Aorta (tissue), 5 donors: ENCODE measurements at places on chromosomes 12 and 14. TPM values are rescaled to one million over a fixed set of nuclear protein-coding genes. Genes with fewer than 3 reads are reported as not detected.

- DNase-seq = no peak
Measured at GRCh38 chr12:124213666-124214347, 81.1 kb upstream of the RFLNA start.

DNA sequence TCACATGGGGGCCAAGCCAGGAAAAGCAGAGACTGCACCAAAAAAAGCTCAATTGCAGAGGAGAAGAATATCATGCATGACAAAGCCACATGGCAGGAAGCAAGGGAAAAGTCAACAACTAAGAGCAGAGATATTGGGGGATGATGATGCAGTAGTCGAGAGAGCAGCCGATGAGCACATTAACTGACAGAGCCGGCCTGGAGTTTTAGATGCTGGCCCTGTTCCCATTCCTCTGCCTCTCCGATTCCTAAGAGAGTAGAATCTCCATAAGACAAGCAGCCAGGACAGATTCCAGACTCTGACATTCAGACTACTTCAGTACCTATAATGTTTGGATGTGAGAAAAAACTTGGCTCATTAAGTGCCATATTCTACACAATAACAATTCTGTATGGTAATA, 155.9 kb downstream of the KCNH5 start:
- DNase-seq = no peak

- DNase-seq = peak; percentile 53
Measured at GRCh38 chr14:70822530-70823185, 13.3 kb upstream of the MAP3K9 start.

DNA sequence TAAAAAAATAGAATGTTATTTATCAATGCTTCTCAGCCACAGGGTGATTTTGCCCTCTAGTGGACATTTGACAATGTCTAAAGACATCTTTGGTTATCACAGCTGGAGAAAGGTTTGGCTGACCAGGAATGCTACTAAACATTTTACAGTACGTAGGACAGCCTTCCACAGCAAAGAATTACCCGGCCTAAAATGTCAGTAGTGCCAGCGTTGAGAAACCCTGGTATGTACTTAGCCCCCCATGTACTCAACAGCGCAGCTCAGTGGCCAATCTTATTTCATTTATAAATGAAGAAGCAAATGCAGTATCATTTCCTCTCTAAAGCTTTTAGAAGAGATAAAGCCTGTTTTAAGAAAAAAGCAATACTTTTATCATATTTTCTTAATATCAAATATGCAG, 5.8 kb downstream of the MARK3 start:
- DNase-seq = no peak

HOTAIR gene
- 9.7 TPM for total RNA-seq
